Islet precursor cell (in vitro differentiated cells): ENCODE measurements at places on chromosomes 4 and X.

DNA sequence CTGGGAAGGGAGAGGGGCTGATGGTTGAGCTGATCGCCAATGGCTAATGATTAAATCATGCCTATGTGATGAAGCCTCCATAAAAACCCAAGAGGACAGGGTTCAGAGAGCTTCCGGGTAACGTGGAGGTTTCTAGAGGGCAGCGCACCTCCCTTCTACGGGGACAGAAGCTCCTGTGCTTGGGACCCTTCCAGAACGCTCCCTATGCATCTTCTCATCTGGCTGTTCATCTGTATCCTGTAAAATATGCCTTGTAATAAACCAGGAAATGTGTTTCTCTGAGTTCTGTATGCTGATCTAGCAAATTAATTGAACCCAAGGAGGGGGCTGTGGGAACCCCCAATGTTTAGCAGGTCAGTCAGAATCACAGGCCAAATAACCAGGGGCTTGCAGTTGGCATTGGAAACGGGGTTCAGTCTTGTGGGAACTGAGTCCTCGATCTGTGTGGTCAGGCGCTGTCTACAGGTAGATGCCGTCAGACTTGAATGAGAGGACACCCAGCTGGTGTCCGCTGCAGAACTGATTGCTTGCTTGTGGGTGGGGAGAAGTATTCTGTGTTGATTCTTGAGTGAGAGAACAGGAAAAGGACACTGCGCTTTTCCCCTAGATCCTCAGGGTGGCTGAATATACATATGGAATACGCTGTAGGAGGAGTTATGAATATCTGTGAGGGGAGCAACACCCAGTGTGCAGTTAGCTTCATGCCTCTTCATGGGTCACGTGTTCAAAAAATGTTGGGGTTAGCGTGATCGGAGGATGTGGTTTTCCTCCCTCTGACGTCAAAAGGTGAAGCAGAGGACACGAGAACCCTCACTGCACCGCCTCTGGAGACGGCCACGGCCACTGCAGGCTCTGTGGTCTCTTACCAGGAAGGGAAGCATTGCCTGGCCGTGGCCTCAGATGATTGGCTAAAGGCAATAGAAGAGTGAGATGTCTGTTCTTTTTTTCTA lies 29.2 kb downstream of the HTT-AS start:
- DNase-seq = no peak

GRCh38 chr4:44149282-44149681 lies 299.3 kb downstream of the KCTD8 start:
- no peak for DNase-seq

- DNase-seq = no peak
Measured at GRCh38 chr4:176538217-176538925, 218.6 kb downstream of the SPCS3 start.

DNA sequence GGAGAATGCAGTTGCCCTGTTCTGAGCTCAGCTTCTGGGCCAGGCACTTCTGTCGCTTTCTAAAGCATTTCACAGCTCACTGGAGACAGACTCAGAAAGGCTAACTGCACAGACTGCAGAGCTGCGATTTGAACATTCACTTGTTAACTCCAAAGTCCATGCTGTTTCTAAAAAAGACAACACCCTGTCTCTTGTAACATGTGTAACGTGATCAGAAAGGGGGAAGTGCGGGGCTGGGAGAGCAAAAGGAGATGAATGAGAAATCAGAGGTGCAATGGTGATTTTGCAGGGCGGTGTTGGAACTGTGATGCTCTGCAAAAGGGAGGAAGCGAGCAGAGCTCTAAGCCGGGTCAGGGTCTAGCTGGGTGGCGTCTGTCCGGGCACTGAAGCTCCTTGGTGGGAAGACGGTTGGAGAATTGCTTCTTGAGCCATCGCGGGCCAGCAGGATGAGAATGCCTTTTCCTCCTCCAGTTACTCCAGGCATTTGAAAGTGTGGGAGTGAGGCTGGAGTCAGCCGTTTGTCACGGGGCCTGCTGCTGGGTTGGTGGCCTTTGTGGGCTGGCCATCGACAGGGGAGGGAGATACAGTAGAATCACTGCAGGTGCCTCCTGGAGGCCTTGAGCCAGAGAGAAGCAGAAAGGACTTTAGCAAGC lies 20.3 kb downstream of the TBC1D14 start:
- no peak for DNase-seq

GRCh38 chr4:86496094-86497080 lies 97.7 kb upstream of the PTPN13 start:
- no peak for DNase-seq

- DNase-seq = no peak
Measured at GRCh38 chr4:146134761-146135445, 40.6 kb upstream of the LSM6 start.

DNA sequence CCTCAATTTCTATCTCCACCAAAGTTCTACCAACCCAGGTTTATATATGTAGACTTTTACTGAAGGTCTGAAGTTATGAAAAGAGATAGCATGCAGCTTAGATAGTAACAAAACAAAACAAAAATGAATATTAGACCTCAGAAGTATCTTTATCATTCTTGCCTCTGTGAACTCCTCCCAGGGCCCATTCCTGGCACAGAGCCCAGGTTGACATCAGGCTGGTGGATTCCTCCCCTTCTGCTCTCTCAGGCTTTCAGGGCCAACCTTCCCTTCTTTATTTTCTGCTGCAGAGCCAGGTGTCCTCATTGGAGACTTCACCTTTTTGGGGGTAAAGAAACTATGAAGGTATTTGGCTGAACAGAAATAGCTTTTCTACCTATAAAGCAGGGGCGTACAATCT lies 112.8 kb upstream of the PITX2 start:
- DNase-seq = no peak

GRCh38 chr4:93747220-93747619 lies 81.3 kb upstream of the ATOH1 start:
- no peak for DNase-seq
